ENCODE measurements at places on chromosomes 3 and 15. TPM values are rescaled to one million over a fixed set of nuclear protein-coding genes. Genes with fewer than 3 reads are reported as not detected.

The SPESP1 gene
- not detected for total RNA-seq

The PPIP5K1 gene
- total RNA-seq, result 52.1 TPM

The GOLGA8S gene
- total RNA-seq, result 0.81 TPM

The EPHA6 gene
- 17.3 TPM for total RNA-seq

The ITIH1 gene
- total RNA-seq, result 14.1 TPM

The ALDH1L1 gene
- total RNA-seq, result 4.7 TPM

The DCLK3 gene
- 0.12 TPM for total RNA-seq

The DNAH12 gene
- 1.1 TPM for total RNA-seq

The GOLGA6B gene
- not detected for total RNA-seq

The PRRT3 gene
- total RNA-seq, result 11.4 TPM

The FEZF2 gene
- not detected for total RNA-seq

The ARL6 gene
- total RNA-seq, result 10.9 TPM

The SLC22A14 gene
- total RNA-seq, result 0.18 TPM

The UBA3 gene
- 86.9 TPM for total RNA-seq

The REC114 gene
- not detected for total RNA-seq

The GOLIM4 gene
- total RNA-seq, result 41.8 TPM

The ATP8B4 gene
- 0.98 TPM for total RNA-seq

The SYNM gene
- total RNA-seq, result 1.1 TPM

The ATXN7 gene
- total RNA-seq, result 36.7 TPM

The LRTM1 gene
- total RNA-seq, result not detected

The MTFMT gene
- total RNA-seq, result 14.0 TPM

The SLC35G2 gene
- 2.4 TPM for total RNA-seq
